ENCODE measurements at places on chromosomes 11 and 22.

DNA sequence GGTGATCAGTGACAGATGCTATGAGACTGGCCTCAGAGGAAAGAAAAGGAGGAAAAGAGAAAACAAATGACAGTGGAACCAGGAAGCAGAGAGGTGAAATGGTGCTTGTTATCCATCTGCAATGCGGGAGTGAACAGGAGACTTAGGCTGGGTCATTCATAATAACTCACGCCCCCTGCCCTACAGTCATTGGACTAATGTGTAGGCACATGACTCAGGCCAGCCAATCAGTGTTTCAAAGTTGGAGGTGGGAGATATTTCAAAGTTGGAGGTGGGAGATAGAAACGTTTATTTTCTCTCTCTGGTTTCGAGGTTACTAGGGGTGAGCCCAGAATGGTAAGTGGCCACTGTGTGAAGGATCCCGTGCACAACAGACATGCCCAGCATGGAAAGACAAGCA lies 30.3 kb downstream of the SLC22A6 start:
- no peak for DNase-seq

GRCh38 chr11:57421805-57422204 lies 5.1 kb downstream of the SLC43A3 start:
- no peak for DNase-seq

DNA sequence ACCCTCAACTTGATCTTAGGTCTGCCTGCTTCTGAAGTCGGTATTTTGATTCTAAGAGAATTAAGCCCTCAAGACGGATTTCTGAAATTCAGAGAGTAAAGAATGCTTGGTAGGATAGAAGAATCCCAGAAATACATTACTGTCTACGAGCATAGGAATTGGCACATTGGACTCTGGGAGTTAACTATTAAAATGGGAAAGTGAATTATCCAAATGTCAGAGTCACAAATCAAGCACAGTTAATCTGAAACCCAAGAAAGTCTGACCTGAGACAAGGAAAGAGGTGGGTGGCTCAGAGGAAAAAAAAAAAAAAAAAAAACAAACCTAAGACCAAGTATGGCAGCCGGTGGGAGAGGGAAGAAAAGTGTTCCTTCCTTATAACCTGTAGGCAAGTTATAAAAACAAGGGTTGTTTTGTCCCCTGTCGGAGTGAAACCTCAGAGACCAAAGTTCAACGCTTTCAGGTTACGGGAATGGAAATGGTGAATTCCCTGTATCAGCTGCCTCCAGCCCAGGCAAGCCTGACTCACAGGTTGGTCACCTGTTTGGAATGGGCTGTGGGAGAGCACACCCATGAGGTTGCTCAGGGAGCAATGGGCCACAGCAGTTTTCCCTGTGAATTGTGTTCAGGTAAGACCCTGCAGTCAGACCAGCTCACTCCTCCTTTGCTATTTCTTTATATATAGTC lies 139.0 kb downstream of the ETS1 start:
- no peak for DNase-seq

GRCh38 chr22:42319386-42319785 lies 48.9 kb upstream of the TCF20 start:
- DNase-seq: no peak

DNA sequence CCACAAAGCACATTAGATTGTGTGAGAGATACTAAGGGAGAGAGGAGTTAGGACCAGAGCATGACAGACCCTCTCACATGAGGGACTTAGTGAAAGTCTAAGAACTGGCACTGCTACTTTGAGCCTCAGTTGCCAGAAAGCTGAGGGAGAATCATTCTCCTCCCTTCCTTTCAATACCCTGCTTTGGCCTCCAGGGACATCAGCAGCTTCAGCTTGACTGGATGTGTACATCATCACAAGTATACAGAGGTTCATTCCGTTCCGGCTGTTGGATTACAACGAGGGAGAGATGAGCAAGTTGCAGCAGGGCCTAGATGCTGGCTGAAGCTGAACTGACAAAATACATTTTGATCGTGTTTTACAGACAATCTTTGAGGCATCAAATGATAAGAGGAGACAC lies 15.7 kb upstream of the ANO5 start:
- DNase-seq: no peak
